ENCODE measurements at places on chromosomes 7 and 10.

GRCh38 chr10:110737886-110738634 lies 93.9 kb downstream of the RBM20 start:
- no peak for DNase-seq

DNA sequence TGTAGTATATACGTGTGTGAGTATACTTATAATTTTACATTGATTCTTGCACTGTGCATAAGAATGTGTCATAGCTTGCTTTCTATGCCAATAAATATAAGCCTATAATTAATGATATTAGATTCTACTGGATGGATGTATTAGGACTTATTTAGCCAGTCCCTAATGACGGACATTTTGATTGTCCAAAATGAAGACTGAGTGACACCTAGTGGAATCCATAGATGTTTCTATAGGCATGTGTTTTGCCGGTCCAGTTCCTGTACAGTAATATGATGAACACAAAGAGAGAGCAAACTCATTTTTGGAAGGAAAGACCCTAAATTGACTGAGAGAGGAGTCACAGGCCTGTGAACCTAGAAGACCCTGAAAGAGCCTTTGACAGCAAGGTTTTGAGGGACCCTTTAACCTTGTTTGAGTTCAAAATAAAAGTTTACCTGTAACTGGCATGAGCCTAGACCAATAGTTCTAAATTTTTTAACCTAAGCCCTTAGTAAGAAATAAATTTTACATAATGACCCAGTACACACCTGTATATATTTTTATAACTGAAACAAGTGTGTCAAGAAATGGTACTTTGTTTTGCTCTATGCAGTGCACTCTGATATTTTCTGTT lies 42.4 kb upstream of the AGBL3 start:
- peak; percentile 56 for DNase-seq

DNA sequence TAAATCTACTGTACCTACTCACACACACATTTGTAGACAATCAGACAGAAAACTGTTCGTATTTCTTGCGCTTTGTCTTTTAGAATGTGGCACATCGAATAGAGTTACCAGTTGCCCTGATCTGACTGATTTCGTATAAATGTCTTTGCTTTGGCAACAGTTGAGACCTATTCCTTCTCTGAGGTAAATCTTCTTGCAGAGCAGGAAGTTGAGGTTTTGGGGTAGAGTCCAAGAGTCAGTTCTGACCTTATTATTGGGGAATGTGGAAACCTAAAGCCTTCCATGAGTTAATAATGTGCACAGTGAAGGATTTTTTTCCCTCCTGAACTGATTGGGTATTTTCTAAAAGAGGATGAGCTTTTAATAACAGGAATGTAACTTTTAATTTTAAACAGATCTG lies 135.3 kb downstream of the KIAA1217 start:
- DNase-seq: no peak

- no peak for DNase-seq
Observed at GRCh38 chr10:82211346-82211745, 336.4 kb downstream of the NRG3 start.

- DNase-seq: no peak
Observed at GRCh38 chr10:121422096-121422495, 176.1 kb downstream of the FGFR2 start.

DNA sequence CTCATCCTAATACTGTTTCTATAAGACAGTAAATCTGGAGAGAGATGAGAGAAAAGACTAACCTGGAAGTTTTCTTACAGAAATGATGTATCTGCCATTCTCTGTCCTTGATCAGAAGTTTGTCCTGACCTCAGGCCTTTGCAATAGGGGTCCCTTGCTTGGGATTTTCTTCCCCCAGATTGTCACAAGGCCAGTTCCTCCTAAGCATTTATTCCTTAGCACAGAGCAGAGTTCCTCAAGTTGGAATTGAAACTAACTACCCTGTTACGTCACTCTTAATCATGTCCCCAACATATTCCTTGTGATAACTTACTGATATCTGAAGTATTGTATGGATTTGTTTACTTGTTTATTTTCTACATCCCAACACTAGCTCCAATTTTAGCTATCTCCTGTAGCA lies 202.1 kb downstream of the COBL start:
- DNase-seq: peak; percentile 66

GRCh38 chr7:91459539-91459938 lies 195.3 kb downstream of the FZD1 start:
- no peak for DNase-seq

- no peak for DNase-seq
Observed at GRCh38 chr10:121324678-121325213, 273.5 kb downstream of the FGFR2 start.
